GM12865 (cell line): ENCODE measurements at places on chromosomes 2 and 18.

DNA sequence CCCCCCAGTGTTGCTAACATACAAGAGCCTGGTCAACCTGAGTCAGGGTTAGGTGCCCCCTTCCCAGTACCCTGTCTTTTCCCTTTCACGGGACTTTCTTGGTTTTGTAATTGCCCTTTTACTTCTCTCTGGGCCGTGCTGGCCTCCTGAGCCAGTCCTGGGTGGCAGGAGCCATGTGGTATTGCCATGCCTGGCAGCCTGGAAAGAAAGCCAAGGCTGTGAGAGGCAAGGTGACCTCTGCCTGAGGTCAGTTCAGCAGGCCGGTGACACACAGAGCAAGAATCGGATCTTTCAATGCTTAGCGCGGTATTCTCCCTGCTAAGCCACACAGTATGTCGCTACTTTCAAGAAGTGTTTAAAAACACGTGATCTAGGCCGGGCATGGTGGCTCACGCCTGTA lies 52.3 kb downstream of the C18orf63 start:
- DNase-seq = no peak

- no peak for DNase-seq
Measured at GRCh38 chr18:44659771-44660170, 20.9 kb upstream of the SETBP1 start.

DNA sequence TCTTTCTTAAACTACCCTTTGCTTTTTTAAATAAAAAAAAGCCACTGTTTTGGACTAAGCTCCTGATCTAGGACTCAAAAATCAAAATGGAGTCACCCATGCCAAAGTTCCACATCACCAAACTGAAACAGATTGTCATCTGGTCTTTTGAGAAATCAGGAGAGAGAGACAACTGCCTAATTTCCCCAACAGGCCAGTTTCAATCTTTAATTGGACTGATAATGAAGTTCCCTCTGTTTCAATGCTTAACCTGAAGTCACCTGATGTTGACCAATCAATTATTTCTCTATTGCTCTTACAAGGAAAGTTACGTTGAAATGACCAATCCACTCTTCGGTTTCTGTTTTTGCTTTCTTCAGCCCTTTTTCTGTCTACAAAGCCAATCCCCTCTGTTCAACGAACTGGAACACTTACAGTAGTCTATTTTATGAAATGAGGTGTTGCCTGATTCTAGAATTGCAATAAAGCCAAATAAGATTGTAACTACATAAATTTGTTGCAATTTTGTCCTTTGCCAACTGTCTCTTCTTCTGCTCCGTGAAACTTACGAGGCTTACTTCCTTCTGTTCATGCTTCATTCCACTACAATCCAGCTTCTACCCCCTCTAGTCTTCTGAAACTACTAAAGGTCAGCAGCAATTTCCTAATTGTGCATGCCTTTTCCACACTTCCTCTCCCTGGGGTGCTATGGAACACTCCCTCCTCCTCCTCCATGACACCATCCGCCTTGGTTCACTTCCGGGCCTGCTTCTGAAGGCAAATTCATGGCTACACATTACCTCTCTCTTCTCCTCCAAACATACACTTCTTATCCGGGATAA lies 95.2 kb upstream of the CD302 start:
- DNase-seq = peak; percentile 74

DNA sequence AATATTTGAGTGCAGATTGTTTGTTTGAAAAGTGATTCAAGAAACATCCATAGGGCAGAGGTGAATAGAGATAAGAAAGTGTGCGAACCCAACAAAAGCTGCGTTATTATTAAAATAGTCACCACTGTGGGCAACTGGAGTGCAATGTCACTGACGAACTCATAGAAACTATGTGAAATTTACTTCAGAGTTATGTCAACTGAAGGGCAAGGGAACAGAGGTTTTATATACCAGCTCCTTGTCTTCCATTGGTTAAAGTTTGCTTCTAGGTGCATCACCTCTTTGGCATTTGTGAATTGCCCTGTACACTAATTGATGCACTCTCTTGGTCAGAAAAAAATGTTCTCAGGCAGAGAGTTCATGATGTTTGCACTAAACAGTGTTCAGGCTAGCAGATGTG lies 110.5 kb upstream of the NYAP2 start:
- no peak for DNase-seq

GRCh38 chr2:40120026-40120425 lies 331.9 kb downstream of the SLC8A1 start:
- DNase-seq = no peak

- DNase-seq = peak; percentile 45
Measured at GRCh38 chr2:44392338-44392943, 30.7 kb downstream of the CAMKMT start.

- no peak for DNase-seq
Measured at GRCh38 chr2:73859721-73860586, 31.2 kb downstream of the STAMBP start.

DNA sequence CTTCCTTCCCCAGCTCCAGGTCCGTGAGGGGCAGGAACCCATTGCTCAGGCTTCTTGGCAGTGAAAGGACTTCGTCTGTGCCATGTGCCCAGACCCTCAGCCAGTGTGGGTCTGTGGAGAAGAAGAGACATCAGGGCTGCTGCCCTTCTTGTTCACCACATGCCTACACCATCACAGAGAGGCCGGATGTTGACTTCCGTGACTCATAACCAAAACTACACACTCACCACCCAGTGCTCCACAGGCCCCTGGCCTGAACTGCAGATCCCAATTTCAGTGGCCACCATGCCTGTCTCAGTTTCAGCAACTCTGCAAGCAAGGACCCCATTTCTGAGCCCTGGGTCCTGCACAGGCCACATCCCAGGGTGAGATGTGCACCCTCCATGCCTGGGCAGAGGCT lies 332.6 kb upstream of the SALL3 start:
- DNase-seq = no peak

DNA sequence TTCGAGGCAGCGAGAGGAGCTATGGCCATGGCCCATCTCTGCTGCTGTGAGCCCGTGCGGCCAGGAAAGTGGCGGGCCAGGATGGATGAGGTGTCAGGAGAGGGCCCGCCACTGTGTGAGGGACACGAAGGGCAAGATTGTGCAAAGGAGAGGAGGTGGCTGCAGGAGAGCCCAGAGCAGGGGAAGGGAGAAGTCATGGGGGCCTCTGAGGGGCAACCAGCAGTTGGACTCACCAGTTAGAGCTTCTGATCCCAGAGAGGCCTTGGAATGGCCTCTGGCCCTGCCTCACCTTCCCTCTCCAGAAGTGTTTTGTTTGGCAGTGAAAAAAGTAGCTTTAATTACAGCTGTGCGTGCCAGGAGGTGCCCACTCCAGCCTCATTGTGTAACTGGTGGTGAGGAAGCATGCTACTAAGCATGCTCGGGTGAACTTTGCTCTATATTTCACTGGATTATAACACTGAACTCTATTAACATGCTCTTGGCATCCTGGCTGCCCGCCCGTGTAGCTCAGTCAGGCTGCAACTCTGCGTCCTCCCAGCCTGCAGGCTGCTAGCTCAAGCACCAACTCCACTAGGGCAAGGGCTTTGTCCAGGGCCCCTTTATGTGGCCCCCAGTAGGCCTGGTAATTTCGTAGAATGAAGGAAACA lies 34.2 kb downstream of the IMPA2 start:
- no peak for DNase-seq

DNA sequence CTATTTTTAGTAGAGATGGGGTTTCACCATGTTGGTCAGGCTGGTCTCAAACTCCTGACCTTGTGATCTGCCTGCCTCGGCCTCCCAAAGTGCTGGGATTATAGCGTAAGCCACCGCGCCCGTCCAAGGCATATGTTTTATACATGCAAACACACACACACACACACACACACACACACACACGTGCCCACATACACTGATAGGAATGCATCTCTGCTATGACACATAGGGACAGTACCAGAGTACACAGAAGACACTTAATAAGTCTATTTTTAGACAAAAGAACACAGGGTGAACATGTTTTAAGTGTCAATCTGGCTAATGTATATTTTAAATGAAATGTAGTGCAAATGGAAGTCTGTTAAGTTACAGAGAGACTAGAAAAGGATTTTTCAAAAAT lies 10.7 kb upstream of the RNF103 start:
- DNase-seq = no peak

DNA sequence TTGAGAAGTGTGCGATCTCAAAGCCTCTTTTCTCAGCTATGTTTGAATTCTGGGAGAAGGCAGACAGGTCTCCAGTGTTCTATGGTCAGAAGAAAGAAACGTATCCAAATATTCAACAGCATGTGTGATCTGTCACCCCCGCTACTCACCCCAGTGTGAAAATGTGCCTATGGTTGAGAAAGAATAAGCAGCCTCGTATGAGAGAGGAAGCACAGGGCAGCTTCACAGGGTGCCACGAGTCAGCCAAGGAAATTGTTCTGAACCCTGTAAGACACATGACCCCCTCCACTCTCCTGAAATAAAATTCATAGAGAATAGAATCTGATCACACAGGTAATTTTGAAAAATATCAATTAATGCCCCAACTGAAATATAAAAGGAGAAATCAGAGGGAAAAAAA lies 8.0 kb upstream of the SF3B1 start:
- no peak for DNase-seq

- no peak for DNase-seq
Measured at GRCh38 chr2:235544689-235544969, 50.8 kb downstream of the AGAP1 start.
